OCI-M1 (cell line): ENCODE measurements at places on chromosomes 2 and 18.

DNA sequence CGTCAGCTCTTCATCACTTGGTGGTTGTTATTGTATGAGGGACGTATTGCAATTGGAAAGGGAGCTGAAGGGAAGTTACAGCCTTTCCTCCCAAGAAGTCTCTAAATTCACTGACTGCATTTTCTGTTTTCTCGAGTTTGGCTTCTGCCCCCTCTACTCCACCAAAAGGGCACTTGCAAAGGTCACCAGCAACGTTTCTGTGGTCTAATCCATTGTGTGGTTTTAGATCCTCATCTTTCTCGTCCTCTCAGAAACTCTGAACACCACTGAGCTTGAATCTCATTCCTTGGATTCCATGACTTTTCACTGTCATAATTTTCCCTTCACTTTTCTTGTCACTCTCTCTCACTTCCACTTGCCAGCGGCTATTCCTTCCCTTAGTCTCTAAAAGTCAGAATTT, 308.0 kb downstream of the AFF3 start:
- no peak for DNase-seq

GRCh38 chr2:88770016-88770415, 78.5 kb downstream of the RPIA start:
- peak; percentile 18 for DNase-seq

DNA sequence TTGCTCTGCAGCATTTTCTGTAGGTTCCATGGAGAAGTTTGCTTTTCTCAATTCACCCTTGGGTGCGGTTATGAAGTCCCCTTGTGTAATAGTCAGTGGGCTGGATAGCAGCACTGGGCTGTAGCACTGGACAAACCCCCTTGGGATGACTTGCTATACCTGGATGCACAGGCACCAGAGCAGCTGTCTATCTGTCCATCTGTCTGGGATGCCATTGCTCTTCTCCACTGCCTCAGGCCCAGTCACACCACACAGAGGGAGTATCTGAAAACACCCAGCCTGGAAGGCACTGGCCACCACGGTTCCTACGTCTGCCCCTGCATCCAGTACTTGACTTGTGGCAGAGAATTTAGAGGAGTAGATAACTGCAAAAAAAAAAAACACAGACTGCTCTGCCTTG, 254.5 kb downstream of the TFCP2L1 start:
- peak; percentile 84 for DNase-seq

- no peak for DNase-seq
These were observed 540.6 kb downstream of the STK39 start for GRCh38 chr2:167706800-167707199.

DNA sequence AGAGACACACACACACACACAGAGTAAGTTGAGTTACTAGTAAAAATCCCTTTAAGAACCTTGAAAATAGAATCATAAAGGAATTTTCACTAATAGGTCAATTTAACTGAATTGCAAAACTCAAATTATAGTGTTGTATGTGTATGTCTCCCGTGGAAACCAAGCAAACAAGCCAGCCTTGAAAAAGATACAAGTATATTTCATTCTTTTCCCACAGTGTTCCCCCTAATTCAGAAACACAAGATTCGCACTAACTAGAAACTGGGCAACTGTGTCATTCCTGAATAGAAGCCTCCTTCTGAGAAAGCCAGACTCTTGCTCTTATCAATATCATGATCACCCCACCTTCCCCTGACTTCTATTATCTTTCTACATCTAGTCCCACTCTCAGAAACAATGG, 229.5 kb downstream of the PIEZO2 start:
- DNase-seq: no peak

GRCh38 chr18:77131100-77131651, 1.4 kb downstream of the MBP start:
- DNase-seq: peak; percentile 60
